ENCODE measurements at places on chromosomes 13 and 19.

DNA sequence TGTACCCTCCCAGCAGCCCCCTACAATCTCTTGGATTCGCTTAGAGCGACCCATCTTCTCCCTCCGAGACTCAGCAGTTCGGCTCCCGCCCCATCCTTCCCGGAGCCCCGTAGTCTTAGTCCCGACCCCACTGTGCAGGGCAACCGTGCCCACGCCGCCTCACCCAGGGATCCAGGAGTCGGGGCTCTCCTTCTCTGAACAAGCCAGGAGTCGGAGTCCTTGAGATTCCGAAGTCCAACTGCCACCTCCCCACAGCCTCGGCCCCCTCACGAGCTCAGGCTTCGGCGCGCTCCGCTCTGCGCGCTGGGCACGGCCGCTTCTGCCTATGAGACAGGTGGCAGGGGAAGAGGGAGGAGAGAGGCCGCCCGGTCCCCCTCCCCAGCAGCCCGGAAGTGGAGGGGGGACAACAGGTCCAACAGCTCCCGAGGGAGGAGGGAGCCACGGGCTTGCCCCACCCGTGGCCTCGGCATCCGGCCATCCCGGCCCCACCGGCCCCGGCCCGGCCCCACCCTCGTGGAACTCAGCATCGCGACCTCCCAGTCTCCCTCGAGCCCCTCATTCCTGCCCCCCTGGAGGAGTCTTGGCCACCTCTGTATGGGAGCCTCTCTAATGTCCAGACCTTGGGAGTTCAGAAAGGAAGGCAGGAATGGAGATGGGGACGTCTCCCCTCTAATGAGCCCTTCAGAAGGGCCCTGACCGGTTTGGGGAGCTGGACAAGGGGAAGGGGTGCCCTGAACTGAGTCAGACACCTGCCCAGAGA, at the start of gene PHLDB3:
Gene PHLDB3, minus strand, starts transcription at position 321 of the 760 bp plus-strand sequence. CDS start 628 bp downstream, outside the sequence.
- no peak for DNase-seq

DNA sequence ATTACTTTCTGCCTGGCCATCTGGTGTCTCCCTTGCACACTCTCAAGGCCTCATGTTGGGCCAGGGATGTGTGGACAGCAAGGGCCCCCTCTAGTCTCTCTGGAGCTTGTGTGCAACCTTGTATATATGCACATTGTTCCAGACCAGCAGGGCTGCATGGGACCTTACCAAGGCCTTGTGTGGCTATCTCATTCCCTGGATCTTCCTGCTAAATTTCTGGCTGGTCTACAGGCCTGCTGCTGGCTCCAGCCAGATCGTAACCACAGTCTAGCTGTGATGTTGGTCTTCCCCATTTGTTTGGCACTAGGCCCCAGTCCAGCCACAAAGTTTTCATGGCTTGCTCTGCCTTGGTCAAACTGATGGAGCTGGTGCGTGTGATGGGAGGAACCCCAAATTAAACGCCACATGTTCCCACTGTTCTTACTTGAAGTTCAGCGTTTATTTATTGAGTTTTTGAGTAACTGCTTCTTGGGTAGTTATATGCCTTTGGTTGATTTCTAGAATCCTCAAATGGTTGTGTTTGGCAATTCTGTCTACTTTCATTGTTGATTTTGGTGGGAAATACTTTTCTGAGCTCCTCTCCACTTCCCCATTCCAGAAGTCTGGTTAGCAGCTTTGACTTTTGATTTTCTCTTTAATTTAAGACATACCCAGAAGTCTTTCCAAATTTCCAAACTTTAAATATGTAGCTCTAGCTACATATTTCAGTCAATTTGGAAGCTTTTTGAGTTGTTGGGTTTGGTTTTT, 56.4 kb downstream of the SIPA1L3 start:
- no peak for DNase-seq

DNA sequence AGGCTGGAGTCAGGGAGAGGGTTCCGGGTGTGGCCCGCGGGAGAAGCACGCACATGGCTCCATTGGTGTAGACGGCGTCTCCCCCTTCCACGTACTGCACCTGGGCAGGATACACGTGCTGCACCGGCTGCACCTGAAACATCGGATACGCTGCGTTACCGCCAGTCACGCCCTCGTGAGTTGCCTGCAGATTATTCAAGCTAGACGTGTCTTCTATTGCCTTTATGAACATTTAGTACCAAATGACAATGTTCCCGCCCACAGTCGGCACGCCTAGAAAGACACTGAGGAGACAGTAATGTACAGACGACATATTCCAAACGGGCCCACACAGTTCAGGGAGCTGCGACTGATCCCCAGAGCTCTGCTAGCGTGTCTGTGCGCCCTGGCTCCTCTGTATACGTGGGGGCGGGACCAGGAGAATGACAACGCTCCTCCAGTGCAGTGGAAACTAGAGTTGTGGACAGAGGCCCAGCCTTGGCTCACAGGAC, 64.1 kb upstream of the RANBP3 start:
- no peak for DNase-seq

GRCh38 chr19:4081441-4082129, 14.9 kb upstream of the ZBTB7A start:
- no peak for DNase-seq

- no peak for DNase-seq
These were observed 13.3 kb downstream of the PALM3 start for GRCh38 chr19:14048443-14049153.
